ENCODE measurements at places on chromosomes 4 and X.
A peak's percentile ranks its signal among the peaks of the same experiment; 100 is the strongest.

DNA sequence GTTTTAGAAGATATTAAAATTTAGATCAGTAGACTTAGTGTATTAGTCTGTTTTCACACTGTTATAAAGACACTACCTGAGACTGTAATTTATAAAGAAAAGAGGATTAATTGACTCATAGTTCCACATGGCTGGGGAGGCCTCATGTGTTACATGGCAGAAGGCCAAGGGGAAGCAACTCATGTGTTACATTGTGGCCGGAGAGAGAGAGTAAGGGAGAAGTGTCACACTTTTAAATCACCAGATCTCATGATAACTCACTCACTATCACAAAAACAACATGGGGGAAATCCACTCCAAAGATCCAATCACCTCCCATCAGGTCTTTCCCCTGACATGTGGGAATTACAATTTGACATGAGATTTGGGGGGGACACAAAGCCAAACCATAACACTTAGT lies 1159.7 kb upstream of the PCDH7 start:
- DNase-seq = no peak

- DNase-seq = no peak
Measured at GRCh38 chr4:17687237-17687857, 72.9 kb downstream of the MED28 start.

DNA sequence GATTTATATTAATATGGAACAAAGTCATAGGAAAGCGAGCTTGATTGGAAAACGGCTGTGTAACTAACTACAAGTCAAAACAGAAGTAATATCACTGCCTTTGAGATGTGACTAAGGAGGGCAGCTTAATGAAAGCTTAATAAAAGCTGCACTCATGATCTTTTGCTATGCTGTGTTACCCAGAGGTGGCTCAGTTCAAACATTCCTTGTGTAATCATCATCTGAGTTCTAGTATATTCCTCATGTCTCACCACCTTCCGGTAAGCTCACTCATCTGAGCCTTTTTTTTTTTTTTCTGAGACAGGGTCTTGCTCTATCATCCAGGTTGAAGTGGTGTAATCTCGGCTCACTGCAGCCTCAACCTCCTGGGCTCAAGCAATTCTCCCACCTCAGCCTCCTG lies 5.0 kb downstream of the GRPEL1 start:
- DNase-seq = no peak

- no peak for DNase-seq
Measured at GRCh38 chr4:56757261-56757746, 64.2 kb downstream of the SPINK2 start.

- DNase-seq = no peak
Measured at GRCh38 chr4:38672074-38672396, 8.0 kb downstream of the KLF3 start.

DNA sequence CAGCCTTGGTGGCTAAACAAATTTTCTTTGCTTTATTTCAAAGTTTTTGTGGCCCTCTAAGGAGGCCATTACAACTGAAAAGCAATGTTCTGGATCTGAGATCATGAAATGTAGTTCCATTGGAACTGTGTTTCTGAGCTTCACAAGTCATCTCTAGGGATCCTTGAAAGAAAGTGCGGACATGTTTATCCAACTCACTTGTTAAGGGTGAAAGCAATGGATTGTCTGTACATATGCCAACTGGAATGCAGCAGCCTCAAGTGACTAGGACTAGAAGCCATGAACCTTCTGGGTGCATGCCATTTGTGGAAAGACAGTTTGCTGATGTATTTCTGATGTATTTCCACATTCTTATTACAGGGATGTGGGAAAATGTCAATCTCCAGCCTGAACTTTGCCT lies 36.7 kb upstream of the KLHL13 start:
- no peak for DNase-seq

DNA sequence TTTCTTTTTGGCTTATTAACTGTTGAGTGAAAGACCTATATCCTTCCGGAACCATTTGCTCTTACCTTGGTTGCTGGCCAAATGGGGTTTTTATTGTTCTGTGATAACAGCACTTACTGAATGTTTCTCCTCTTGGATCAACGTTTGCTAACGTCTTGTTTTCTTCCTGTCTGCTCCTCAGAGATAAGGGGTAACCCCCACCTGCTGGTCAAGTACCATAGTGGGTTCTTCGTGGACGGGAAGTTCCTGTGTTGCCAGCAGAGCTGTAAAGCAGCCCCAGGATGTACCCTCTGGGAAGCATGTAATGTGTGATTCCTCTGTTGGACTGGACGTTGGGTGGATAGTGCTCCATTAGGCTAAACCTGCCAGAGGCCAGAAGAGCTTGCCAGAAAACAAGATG lies 15.3 kb downstream of the BMX start:
- DNase-seq = no peak

- DNase-seq = no peak
Measured at GRCh38 chr4:148060264-148061140, 328.6 kb downstream of the ARHGAP10 start.

GRCh38 chr4:30399476-30399875 lies 320.7 kb upstream of the PCDH7 start:
- DNase-seq = no peak

DNA sequence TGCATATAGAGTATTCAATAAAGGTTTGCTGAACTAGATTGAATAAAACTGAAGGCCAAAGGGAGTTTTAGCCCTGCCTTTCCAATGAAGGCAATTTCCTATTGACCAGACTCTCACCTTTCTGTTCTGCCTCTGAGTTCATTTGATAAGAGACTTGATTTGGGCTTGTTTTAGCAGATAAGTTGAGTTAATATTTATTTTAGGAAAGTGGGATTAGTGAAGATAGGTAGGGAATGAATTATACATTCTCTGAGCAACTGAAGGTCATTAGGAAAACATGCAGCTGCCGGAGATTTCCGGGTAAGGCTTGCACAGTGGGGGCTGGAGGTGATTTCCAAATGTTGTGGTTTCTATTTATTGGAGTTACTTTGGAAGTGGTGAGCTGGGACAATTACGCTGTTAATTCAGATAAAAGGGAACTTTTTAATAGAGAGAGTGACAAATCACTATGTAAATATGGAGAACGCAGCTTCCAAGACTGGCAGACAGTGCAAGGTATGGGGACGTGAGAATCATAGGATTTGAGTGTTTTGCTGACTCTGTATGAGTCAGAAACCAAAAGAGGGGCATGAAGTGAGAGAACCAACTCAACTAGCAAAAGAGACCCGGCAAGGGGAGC lies 553.6 kb upstream of the BOD1L1 start:
- peak; percentile 42 for DNase-seq

DNA sequence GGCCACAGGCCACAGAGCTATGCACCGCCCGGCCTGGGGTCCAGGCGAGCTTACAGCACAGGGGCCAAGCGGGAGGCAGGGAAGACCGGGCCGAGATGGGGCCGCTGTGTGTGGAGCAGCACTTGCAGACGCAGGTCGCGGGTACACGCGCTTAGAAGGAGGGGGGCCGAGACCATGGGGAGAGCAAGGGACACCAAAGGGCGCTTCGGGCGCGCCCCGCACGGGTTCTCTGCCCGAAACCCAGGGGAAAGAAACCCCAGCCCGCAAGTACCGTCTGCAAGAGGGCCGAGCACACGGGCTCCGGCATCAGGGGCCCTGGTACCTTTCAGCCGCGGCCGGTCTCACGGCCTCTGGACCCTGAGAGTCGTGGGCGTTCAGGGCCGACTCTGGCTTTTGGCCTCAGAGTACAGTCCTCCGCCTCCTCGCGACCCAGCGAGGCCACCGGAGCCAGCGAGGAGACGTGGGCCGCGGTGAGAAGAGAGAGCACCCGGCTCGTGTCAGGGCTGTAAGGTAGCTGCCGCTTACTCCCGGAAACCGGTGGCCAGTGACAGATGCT lies 342 bp downstream of the EOLA2 start:
- DNase-seq = peak; percentile 49

DNA sequence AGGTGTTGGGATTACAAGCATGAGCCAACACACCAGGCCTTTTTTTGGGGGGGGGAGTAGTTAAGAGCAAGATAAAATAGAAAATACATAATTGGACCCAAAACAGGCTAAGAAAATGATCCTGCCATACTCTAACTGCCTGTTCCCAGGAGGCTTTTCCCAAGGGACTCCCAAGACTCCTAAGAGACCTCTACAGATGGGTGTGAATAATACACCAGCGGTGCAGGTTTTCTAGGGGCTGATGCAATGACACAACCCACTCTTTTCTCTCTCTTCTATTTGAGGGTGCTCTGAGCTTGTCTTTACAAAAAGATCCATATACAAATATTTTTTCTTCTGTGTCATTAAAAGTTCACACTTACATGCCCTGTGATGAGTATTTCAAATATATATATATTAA lies 116.9 kb downstream of the RASL11B start:
- DNase-seq = no peak

GRCh38 chrX:14865201-14865600 lies 7.7 kb downstream of the FANCB start:
- DNase-seq = no peak

DNA sequence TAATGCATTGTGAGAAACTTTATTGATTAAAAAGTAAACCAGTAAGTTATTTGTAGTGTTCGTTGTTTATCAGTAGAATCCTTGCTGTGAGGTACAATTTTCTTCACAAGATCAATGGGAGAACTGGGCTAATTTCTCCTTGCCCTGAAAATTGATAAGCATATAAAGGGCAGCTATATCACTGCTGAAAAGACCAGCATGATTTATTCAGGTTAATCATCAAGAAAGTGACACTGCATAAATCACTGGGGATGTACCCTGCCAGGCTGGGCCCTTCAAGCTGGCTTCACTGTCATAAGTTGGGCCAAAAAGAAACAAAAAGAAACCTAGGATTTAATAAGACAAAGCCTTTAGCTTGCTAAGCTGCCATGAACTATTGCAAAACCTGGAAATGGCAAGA lies 746.7 kb downstream of the STPG2 start:
- DNase-seq = no peak

GRCh38 chr4:64584981-64585557 lies 175.8 kb upstream of the TECRL start:
- no peak for DNase-seq

Data from pancreas (tissue), 10 donors.